ENCODE measurements at places on chromosomes 2 and 18. TPM values are rescaled to one million over a fixed set of nuclear protein-coding genes. Genes with fewer than 3 reads are reported as not detected.

Gene STK11IP
- 6.7 TPM for total RNA-seq

Gene ITGB6
- 1.6 TPM for total RNA-seq

Gene CAPN10
- total RNA-seq = 11.1 TPM

Gene UGT1A3
- total RNA-seq = not detected

Gene B4GALT6
- 3.8 TPM for total RNA-seq

Gene GALM
- 3.7 TPM for total RNA-seq

Gene AKAIN1
- total RNA-seq = not detected

Gene LINC00305
- total RNA-seq = not detected

Gene GKN1
- total RNA-seq = not detected

Gene FNDC4
- total RNA-seq = 3.1 TPM

GRCh38 chr2:218852911-218853667 is 6.5 kb upstream of the WNT6 start:
- peak; percentile 58 for DNase-seq

DNA sequence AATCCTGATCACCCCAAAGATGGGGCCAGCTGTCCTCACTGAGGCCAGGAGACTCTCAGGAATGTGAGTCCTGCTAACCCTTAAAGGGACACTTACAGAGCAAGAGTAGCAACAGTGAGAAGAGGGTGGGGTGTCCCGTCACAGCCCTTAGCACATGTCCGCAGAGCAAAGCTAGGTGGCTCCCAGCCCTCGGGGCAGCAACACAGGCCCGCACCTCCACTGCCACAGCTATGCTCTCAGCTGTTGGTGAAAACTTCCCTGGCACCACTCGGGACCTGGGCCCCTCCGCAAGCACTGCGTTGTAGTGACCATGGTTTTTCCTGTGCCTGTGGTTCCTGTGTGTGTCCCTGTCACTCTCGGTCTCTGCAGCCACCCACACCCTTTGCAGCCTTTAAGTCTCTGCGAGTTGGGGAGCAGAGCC is 76.4 kb upstream of the UXS1 start:
- DNase-seq = no peak

- peak; percentile 60 for DNase-seq
These were observed 29.0 kb downstream of the ANO7 start for GRCh38 chr2:241217320-241218031.

- DNase-seq = peak; percentile 96
These were observed 78.2 kb downstream of the TCF4 start for GRCh38 chr18:55509631-55510324.

- no peak for DNase-seq
These were observed 1.4 kb downstream of the NDUFA10 start for GRCh38 chr2:240023792-240024191.

- no peak for DNase-seq
These were observed 283.6 kb downstream of the RBM43 start for GRCh38 chr2:150978053-150978452.

- DNase-seq = no peak
These were observed 2.1 kb upstream of the ABCB6 start for GRCh38 chr2:219220652-219221402.

DNA sequence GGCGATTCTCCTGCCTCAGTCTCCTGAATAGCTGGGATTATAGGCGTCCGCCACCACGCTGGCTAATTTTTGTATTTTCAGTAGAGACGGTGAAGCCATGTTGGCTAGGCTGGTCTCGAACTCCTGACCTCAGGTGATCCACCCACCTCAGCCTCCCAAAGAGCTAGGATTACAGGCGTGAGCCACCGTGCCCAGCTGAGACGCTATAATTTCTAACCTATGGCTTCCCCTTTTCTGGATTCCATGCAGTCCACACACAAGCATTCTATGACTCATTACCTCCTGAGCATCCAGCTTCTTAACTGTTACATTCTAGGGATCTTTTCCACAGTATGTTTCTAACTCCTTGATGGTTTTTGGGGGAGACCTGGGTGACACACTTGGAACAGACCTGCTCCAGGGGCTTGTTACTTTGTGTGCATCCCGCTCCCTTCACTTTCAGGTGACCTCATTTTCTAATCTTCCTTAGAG is 11.8 kb upstream of the KCMF1 start:
- DNase-seq = peak; percentile 84

DNA sequence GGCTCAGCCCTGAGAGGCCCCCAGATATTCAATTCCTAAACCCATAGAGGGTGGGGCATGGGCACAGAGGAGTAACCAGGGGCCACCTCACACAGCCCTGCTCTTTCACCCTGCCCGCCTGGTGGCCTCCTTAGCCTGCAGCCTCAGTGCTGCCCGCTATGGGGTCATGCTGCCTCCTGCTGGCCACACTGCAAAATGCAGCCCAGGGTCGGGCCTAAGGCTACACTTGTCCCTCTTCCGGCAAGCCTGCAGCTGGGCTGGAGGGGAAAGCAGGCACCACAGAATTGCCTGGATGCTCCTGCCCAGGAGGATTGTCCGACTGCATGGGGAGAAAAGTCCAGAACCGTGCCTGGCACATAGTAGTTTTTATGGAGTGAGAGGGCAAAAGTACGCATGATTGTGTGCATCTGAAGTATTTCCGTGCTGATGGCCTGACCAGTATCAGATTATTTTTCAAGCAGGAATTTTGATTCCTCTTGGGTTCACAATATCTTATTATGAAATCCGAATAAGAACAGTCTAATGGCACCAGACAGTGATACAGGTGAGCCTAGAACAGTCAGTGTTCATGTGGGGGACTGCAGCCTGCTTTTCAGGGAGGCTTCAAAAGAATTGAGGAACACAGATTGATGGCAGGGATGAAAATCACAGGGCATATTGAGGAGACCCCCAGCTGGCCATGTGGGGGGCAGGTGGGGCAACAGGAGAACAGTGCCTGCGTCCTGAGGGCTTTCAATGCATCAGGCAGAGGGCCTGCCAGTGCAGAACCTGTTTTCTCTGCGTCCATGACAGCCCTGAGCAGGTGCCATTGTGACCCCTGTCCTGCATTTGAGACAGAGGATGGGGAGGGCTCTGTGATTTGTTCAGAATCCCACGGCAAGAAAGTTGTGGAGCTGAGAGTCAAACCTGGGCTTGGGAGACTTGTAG is 51.2 kb upstream of the ALPP start:
- DNase-seq = no peak

GRCh38 chr18:56210520-56210919 is 427.9 kb downstream of the TXNL1 start:
- no peak for DNase-seq

DNA sequence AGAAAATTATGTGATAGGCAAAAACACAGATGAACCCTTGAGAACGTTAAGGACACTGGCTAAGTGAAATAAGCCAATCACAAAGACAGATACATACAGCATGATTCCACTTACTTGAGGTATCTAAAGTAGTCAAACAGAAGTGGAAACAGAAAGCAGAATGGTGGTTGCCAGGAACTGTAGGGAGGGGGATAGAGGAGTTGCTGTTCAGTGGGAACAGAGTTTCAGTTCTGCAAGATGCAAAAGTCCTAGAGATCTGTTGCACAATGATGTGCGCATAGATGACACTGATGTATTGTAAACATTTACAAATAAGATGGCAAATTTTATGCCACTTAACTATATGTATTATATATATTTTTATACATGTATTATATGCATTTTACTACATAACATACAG is 59.7 kb downstream of the POLE4 start:
- no peak for DNase-seq

All from M059J (cell line).